ENCODE measurements at places on chromosomes 5 and 9.
A peak's percentile ranks its signal among the peaks of the same experiment; 100 is the strongest.

DNA sequence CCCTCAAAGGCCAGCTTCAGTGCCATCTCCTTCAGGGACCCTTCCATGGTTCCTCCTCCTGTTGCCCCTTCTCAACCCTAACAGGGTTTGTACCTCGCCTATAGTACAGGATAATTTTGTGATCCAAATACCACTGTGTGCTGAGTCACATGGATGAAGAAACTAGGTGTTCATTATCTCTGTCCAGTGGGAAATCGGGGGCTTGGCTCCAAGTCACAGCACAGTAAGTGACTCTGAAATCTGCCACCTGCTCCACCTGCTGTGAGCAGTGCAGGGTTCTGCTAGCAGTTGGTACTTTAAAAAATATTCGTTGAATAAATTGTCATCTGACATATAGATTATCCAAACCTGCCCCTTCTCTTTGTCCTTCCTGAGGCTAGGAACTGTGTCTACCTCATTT lies 123.2 kb upstream of the OTULINL start:
- no peak for DNase-seq

DNA sequence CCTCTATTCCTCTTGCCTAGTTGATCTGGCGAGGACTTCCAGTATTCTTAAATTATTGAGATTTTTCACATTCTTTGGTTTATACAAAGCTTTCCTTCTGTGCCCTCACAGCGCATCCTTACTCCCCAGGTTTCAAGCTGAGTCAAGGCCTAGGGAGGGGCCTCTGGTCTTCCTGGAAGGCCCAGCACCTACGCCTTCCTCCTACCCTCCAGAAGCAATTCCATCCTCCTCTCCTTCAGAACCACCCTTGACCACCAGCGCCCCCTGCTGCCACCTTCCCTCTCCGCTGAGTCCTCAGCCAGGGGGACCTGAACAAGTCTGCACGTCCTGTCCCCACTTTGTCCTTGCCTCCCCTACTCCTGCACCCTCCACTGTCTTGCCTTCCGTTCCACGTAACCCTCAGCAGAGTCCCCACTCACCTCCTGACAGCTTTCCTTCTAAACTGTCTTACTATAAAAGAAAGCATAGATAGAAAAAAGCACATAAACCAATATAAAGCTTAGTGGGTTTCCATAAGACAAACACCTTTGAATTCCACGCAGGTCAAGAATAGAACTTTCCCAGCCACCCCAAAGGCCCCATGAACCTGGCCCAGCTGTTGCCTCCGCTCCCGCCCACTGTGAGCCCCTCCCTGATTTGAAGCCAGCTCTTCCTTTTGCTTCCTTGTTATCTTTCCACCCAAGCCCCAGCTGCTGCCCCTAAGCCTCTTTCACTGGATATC lies 63.0 kb upstream of the CTSL start:
- peak; percentile 87 for DNase-seq

- DNase-seq, result no peak
Measured at GRCh38 chr5:32096891-32097595, 77.1 kb downstream of the GOLPH3 start.

DNA sequence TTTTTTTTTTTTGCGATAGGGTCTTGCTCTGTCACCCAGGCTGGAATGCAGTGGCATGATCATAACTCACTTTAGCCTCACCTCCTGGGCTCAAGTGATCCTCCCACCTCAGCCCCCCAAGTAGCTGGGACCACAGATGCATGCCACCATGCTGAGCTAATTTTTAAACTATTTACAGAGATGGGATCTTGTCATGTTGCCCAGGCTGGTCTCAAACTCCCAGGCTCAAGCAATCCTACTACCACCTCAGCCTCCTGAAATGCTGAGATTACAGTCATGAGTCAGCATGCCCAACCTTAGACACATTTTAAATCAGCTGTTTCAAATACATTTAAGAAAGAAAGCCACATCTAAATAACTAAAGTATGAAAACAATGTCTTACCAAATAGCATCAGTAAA lies 439.0 kb downstream of the EBF1 start:
- peak; percentile 55 for DNase-seq

Data from choroid plexus epithelial cell (primary cell).